ENCODE measurements at places on chromosomes 13 and 19.

DNA sequence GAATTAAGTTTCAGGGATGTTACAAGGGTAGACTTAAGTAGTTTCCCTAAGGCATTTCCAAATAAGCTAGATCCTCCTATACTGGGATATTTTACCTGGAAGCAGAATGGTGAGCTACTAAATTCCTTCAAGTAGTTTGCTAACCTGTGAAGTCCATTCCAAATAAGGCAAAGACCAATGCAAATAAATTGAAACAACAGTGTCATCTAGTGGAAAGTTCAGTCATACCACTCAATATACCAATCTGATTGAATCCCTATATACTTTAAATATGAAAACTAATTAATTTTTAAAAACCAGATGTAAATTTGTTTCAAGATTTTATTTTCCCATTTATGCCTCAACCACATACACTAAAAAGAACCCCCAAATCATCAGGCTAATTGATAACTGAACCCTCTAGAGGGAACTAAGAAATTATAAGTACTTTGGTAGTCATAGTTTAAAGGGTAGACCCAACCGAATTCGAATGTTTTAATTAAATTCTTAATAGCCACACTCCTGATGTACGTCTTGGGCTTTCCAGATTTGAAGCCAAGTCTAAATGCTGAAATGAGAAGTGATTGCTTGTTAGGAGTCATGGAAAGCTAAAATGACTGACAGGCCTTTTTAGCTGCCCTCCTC is 223.7 kb downstream of the TBC1D4 start:
- DNase-seq, result no peak

DNA sequence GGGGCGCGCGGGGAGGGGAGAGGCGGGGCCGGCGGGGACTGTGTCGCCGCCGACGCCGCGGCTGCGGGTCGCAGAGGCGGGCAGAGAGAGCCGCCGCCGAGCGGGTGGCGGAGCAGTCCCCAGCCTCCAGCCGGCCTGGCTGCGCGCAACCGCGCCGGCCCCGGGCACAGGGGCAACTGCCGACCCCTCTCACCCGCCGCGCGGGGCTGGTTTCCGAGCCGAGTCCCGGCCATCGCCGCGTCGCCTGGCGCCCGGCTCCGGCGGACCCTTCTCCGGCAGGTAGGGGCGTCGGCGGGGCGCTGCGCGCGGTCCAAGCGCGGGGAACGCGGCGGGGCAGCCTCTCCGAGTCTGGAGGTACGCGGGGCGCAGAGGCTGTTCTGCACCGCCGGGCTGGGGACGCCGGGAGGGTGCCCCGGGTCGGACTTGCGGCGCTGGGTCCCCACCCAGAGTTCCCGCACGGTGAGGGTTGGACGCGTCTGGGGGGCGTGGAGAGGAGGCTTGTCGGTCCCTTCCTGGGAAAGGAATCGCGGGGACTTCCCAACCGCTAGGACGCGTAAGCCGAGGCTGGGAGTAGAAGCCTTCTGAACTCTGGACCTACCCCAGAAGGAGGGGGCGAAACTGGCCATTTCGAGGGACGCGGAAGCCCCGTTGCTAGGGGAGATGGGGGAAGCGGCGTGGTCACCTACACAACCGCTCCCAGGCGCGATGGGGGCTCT is 133.6 kb upstream of the MYO16 start:
- DNase-seq, result no peak

- DNase-seq, result no peak
These were observed 5.8 kb downstream of the UBA52 start for GRCh38 chr19:18577365-18577914.

DNA sequence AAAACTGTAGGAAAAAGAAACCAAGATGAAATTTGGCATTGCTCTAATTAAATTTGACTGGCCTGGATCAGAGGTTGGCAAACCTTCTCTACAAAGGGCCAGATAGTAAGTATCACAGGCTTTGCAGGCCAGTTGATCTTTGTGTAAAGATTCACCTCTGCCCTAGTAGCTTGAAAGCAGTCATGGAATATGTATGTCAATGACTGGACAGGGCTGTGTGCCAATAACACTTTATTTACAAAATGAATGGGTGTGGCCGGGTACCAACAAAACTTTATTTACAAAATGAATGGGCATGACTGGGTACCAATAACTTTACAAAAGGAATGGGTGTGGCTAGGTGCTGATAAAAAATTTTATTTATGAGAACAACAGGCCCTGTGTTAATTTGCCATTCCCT is 20.0 kb downstream of the SIN3B start:
- DNase-seq, result no peak

DNA sequence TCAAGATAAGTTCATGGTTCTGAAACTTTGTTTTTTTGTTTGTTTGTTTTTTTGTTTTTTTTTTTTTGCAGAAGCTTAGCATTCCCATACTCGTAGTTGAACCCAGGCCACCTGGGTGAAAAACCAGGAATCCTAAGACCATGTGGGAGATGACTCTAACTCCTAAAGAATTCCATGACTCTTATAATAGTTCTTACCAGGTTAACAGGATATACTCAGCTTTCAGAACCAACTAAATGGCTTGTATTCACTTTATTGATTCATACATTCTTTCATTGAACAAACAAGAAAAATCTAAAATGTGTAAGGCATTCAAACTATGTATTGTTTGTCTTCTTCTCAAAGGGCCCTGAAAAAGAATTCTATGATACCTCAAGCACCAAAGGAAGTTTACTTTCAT is 40.5 kb upstream of the KLF5 start:
- no peak for DNase-seq

DNA sequence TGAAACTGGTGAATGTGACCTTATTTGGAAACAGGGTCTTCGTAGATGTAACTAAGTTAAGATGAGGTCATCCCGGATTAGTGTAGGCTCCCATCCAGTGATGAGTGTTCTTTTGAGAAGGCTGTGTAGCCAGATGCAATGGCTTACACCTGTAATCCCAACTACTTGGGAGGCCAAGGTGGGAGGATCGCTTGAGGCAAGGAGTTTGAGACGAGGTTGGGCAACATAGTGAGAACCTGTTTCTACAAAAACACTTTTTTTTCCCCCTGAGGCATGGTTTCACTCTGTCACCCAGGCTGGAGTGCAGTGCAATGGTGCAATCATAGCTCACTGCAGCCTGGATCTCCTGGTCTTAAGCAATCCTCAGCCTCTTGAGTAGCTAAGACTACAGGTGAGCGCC is 36.4 kb downstream of the FBN3 start:
- DNase-seq, result no peak

GRCh38 chr19:584240-585001 is 5.3 kb upstream of the HCN2 start:
- no peak for DNase-seq

DNA sequence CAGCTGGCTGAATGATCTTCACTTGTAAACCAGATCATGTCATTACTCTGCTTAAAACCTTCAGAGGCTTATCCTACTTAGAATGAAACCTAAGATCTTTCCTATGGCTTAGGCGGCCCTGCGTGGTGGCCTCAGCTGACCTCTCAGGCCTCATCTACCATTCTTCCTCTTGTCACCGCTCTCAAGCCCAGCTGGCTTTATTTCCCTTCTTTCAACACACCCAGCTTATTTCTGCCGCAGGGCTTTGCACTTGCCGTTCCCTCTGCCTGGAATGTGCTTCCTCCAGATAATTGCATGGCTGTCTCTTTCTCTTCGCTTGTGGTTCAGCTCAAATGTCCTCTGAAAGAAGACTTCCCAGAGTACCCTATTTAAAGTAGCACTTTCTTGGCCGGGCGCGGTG is 3.6 kb upstream of the ASF1B start:
- no peak for DNase-seq

GRCh38 chr13:93603043-93603442 is 376.4 kb downstream of the GPC6 start:
- DNase-seq, result no peak

- DNase-seq, result no peak
These were observed 20.2 kb downstream of the LIG4 start for GRCh38 chr13:108195146-108195545.

GRCh38 chr13:30867089-30867669 is 38.9 kb upstream of the MEDAG start:
- no peak for DNase-seq

DNA sequence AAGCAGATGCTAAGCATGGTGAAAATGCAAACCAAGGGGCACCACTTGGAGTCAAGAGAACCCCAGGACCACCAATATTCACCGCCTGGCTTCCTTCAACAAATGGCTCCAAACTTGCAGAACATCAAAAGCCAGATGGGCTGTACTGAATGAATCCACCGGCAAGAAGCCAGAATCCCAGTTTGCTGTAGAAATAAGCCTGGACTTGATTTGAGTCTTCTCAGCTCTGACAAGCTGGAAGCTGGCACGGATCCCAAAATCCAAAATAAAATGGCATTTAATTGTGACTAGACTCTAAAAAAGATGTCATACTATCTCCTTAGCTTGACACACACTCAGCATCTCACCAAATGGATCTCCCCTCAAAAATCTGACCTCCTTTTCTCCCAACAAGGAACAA is 11.9 kb downstream of the EFNB2 start:
- no peak for DNase-seq

DNA sequence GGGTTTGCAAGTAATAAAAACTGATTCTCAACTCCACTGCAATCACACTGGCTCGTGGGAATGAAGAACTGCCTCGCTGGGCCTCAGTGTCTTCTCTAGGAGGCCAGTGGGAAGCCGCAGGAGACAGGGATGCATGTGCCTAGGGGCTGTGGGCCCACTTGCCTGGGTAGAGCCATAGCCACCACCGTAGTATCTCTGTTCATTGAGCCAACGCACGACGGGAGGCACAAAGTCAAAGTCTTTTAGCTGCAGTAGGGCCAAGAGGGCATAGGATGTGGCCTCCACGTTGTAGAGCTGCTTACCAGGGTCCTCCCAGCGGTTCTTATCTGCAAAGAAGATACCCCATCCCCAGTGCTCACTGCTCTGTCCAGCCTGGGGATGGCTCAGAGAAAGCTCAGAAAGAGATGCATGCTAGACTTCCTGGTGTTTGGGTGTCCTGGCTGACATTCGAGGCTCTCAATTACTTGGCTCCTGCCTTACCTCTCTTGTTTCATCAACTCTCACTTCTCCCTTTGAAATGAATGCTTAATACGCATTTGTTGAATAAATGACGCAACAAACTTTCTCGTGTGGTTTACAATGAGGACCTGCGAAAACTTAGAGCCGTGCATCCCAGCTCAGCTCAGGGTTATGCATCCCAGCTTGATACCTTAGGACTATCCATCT is 16.1 kb upstream of the TNFSF14 start:
- DNase-seq, result no peak

DNA sequence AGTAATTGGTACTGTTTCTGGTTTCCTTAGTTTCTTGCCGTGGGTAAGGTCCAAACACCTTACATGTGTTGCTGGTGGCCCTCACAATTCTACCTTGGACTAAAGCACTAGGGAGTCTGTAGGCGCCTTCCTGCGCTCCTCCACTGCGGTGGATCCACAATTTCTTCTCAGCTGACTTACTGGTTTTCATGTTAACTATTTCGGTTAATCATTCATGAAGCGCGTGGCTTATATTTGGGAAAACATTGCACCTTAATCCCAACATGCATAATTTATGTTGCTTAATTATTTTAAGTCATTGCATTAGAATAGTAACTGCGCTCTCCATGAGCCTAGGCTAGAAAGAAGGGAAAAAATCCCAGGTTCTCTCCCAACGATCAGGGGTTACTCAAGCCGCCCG is 37.7 kb downstream of the ARHGEF7 start:
- DNase-seq, result no peak

DNA sequence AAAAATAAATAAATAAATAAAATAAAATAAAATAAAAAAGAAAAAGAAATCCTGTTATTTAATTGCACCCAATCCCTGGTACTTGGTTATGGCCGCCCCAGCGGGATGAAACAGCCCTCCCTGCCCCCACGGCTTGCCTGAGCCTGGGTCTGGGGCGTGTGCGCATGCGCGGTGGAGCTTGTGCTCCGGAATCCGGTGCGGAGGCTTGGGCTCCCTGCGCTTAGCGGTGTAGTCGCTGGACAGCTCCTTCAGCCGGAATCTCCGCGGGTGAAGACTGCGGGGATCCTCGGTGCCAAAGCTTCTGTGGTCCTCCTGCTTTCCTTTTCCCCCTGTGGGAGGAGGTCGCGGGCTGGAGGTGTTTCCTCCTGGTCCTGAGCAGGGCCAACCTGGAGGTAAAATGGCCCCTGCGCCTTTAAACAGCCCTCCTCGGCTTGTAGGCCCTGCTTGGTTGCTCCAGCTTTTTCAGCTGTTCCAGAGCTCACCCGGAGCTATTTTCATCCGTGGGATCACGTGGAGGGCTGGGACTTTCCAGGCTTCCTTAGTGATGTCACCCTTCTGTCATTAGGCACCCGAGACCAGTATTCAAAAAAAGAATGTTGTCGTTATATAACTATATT is at the start of gene PLA2G4C:
TSS of gene PLA2G4C (minus strand) at position 468 of the 617 bp plus-strand sequence. CDS start 4,288 bp downstream, outside the sequence.
- DNase-seq, result peak; percentile 37

DNA sequence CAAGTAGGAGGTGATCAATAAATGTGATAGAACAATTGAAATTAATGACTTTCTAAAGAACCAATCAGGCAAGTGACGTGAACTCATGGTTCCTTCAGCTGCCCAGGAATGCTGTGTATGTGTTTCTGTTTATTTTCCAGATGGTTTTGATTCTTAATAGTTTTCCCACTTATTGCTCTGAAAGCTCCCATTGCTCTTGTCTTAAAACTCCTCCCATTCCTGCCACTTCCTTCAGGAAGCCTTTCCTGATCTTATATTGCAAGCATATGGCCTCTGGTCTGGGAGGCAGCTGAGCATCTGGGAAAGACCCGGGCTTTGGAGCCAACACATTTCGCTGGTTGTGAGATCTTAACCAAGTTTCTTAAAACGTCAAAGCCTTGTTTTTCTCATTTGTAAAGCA is 17.1 kb upstream of the LATS2 start:
- DNase-seq, result no peak

GRCh38 chr19:8473648-8474476 is 28.6 kb downstream of the PRAM1 start:
- no peak for DNase-seq

DNA sequence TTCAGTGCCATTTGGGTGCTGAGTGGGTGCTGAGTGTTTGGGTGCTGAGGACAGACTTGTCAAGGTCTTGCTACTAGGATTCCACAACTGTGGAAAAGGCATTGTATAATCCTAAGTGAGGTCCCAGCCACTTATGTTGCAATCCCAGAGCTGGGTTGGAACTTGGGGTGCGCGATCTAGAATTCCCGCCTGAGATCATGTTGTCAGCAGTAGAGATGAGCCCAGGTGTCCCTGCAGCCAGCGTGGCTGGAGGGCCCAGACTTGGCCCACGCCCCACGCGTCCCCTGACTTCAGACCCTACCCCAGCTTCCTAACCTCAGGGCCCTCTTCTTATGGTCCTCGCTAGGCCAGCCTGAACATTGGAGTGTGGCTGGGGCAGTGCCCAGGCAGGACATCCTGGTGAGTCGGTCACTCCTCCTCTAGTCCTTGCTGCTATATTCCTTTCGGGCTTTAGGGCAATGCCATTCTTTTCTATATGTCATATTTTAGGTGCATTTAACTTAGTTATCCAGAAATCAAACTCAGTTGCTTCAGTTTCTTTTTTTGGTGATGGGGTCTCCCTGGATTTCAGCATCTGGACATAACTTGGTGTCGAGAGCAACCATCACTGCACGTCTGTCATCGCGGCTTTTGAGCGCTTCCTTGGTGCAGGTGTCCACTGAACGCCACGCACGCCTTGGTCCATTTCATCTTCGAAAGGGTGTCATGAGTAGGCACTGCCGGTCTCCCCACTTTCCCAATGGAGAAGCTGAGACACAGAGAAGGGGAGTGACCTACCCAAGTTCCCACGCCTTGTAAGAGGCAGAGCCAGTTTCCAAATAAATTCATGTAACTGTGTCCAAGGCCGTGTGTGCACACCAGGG is 46.4 kb upstream of the F7 start:
- no peak for DNase-seq

GRCh38 chr19:10936661-10937084 is 8.1 kb downstream of the TIMM29 start:
- peak; percentile 30 for DNase-seq

GRCh38 chr13:113027566-113027965 is 58.6 kb downstream of the MCF2L start:
- no peak for DNase-seq
